Nephron progenitor cell (in vitro differentiated cells): ENCODE measurements at places on chromosomes 11 and 22.

- DNase-seq, result no peak
Measured at GRCh38 chr11:86303257-86303656, 1.2 kb downstream of the HIKESHI start.

DNA sequence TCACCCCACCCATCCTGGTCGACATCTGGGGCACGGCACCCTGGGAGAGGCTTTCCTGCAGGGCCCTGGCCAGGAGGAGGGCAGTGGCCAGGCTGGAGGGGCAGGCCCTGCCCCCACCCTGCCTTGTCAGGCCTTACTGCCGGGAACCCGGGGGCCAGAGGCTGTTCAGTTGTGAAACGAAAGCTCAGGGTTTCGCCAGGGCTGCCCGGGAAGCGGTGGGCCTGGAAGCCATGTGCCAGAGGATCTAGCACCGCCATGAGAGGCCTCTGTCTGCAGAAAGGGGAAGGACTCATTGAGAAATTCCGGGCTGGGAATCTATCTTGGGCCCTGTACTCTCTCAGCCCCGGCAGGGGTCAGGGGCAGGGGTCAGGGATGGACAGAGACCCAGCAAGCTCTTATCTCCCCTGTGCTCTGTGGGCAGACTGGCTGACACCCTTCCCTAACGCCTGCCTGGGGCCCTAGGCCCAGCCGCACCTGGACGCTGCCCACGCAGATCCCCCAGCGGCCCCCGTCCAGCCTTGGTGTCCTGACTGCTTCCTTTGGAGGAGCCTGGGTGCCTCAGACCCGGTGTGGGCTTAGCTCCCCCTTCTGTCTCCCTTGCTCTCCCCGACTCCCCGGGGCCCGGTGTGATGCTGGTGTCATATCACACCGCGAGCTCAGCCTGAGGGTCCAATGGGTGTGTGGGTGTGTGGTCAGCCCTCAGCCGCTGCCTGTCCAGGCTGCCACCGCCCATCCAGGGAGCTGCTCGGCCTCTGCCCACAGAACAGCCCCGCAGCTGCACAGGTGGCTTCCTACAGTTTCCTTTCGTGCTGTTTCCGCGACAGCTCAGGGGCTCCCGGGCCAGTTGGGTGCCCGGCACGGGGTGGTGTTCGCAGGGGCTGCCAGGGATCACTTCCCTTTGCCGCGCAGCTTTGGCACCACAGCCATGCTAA lies 6.5 kb downstream of the PIM3 start:
- peak; percentile 38 for DNase-seq

- DNase-seq, result peak; percentile 57
Measured at GRCh38 chr22:29481265-29482000, 1.4 kb downstream of the NEFH start.

DNA sequence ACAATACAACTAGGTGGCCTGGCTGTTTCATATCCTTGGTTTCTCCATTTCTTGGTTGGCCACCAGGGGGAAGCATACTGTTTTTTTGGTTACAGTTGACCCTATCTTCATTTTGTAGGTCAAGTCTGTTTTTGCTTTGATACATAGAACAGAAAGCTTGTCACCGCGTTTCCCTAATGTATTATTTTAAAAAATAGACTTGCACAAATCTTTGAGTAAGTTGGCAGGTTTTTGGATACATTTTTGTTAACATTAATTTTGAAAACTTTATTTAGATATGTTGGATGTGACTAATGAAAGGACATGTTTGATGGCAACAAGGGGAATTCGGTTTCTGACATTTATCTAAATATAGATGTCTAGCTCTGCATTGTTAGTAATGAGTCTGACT lies 3.0 kb downstream of the NCR3LG1 start:
- peak; percentile 71 for DNase-seq

- no peak for DNase-seq
Measured at GRCh38 chr11:2882396-2883110, 3.0 kb downstream of the CDKN1C start.

DNA sequence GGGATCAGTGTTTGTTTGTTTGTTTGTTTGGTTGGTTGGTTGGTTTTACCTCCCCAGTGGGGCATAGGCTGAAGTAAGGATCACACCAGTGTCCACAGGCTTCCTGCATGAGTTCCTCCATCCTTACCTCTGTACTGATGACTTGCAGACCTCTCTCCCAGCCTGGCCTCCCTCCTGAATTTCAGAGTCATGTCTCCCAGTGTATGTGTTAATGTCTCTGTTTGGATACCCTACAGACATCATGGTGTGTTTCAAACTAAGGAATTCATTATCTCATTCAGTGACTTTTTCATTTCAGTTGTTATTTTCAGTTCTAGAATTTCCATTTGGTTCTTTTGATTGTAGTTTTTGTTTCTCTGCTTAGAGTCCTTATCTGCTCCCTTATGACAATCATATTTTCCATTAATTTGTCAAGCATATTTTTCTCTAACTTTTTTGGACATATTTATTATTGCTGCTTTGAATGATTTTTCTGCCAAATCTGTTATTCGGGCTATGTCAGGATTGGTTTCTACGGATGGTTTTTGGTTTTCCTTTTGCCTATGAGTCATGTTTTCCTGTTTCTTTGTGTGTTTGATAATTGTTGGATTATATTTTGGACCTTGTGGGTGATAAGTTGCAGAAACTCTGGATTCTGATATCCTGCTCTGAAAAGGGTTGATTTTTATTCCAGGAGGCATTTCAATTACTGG lies 23.6 kb downstream of the MYEOV start:
- no peak for DNase-seq

- no peak for DNase-seq
Measured at GRCh38 chr11:114276077-114276476, 20.1 kb upstream of the NNMT start.

DNA sequence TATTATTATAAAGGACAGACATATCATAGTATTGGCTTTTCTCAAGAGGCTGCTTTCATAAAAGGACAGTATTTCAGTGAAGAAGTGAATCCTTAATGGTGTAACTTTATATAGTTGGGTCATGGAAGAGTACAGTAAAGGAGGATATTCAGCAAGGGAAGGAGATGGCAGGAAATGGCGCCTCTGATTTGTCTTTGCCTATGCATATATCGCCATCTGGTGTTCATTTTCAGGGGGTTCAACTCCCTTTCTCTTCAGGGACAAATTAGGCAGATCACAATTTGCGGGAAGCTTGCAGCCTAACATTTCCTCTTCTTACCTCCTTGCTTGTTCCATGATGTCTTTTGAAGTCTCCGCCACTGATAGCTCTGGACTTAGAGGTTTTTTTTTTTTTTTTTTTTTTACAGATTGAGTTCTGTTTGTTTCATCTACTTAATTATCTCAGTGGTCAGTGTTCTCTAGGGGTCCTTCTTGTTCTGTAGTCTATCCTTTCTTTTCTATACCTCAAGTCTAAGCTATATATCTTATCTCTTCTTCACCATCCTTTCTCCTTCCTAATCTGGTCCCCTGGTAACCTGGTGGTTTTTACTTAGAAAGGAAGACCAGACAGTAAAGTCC lies 21.8 kb upstream of the RRM1 start:
- peak; percentile 45 for DNase-seq

DNA sequence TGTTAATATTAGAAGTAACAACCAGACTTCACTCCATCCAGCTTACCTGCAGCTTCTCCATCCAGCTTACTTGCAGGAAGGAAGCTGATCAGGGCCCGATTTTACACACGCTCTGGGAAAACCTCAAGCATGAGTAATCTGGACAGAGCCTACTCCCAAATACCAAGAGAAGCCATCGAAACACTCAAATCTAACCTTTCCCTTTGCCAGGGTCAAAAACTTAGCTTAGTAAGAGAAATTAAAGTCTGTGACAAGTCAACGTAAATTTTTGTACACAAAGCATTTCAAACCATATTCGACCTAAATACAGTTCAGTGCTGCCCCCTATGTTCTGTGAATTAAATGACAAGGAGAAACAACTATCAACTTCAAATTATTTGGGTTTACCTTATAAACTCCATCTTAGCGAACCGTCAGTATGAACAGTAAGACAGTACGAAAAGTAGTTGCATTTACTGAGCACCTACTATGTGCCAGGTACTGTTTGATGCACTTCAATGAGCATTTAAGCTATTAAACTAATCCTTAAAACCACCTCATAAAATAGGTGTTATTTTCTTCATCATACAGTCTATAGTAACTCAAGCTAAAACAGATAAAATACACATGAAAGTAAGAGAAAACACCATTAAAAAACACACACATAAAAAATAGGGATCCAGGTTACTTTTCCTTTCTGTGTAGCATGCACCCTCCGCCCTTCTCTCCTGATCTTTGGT lies 36.9 kb downstream of the ARFGAP3 start:
- no peak for DNase-seq

GRCh38 chr11:662689-663274 lies 25.7 kb downstream of the DRD4 start:
- peak; percentile 59 for DNase-seq

GRCh38 chr11:120929090-120929489 lies 94.8 kb upstream of the TBCEL start:
- DNase-seq, result no peak

DNA sequence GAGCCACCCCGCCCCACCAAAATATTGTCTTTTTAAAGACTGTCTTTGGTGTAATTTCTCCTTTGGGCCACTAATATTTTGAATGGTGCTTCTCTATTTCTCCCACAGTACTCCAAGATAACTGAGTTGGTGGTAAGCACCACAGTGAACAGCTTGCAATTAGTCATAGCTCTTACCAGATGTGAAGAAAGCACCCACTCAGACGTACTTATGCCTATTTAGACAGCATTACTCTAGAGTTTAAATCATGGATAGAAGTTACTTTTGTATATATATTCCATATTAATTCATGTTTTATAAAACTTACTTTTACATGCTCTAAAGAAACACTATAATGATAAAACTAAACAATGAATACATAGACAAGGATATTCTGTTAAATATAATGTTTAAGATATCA lies 12.7 kb downstream of the ANO3 start:
- DNase-seq, result no peak

DNA sequence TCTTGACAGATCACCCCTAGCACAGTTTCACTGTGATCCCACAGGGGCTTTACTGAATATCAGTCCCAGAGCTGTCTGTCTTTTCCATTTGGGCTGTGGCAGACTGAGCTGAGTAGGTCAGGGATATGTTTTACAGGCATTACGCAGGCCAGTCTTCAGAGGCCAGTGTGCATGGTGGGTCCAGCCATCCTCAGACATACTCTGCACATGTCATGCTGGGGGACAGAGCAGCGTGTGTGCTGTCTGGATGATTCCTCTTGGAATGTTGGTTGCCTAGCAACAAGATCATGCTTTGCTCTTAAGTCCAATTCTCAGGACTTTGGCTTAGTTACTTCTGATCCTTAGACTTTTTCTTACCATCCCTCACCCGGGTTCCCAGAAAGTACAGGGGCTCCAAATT lies 736.5 kb downstream of the DLG2 start:
- peak; percentile 8 for DNase-seq
